ENCODE measurements at places on chromosomes 1 and 21.

DNA sequence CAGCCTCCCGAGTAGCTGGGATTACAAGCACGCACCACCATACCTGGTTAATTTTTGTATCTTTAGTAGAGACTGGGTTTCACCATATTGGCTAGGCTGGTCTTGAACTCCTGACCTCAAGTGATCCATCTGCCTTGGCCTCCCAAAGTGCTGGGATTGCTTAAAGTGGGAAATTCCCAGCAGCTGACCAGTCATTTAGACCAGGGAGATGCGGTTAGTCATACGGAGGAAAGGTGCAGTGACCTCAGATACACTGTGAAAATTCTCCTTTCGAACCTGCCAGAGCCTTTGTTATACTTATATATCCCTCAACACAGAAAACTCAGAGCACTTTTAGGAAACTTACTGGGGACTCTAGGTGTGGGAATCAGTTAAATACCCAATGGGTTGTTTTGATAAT is 39.6 kb downstream of the MAP10 start:
- DNase-seq = no peak

DNA sequence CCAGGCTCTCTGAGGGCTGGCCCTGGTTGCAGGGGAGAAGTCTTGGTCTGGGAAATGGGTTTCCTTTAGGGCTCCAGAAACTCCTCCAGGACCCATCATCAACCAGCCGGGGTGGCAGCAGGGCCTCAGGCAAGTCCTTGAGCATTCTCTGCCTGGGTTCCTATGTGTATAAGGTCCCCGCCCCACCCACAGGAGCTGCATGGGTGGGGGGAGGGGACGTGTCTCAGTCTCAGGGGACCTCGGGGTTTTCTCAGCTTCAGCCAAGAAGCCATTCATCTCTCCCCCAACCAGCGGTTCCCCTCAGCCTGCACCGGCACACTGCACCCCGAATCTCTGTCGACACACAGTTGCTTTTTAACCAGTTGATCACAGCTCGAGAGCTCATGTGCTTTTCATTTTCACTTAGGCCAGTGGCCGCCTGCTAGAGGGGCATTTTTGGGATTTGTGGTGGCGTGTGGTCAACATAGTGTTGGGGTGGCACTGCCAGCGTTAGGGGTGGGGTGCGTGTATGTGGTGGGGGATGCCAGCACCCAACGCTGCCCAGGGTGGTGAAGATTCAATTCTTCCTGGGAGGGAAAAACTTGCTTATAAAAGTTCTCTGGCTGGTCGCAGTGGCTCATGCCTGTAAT is 6.5 kb downstream of the RUNX3 start:
- DNase-seq = no peak

- DNase-seq = no peak
Measured at GRCh38 chr1:180805316-180805715, 107.4 kb upstream of the KIAA1614 start.

- DNase-seq = no peak
Measured at GRCh38 chr1:239244084-239244483, 142.3 kb upstream of the CHRM3 start.

DNA sequence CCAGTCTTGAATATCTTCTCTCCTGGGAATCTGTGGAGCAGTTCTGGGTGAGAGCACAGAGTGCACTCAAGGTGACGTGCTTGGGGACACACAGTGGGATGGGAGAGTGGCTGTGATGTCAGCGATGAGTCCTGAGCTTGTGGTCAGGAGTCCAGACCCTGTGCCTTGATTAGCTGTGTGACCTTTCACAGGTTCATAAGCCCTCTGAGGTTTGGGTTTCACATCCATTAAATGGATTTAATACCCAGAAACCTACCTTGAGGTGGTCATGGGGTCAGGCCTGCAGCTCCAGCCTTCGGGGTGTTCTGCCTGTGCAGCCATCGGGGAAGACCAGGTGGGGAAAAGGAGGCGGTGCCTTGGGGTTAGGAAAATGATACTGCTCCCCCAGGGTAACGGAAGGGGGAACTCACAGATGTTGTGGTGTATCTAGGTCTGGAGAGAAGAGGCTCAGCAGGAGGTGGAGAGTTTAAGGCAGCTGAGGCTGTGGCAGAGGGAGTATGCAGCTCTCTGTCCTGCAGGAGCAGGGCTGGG is 38.5 kb upstream of the ETV3 start:
- no peak for DNase-seq

DNA sequence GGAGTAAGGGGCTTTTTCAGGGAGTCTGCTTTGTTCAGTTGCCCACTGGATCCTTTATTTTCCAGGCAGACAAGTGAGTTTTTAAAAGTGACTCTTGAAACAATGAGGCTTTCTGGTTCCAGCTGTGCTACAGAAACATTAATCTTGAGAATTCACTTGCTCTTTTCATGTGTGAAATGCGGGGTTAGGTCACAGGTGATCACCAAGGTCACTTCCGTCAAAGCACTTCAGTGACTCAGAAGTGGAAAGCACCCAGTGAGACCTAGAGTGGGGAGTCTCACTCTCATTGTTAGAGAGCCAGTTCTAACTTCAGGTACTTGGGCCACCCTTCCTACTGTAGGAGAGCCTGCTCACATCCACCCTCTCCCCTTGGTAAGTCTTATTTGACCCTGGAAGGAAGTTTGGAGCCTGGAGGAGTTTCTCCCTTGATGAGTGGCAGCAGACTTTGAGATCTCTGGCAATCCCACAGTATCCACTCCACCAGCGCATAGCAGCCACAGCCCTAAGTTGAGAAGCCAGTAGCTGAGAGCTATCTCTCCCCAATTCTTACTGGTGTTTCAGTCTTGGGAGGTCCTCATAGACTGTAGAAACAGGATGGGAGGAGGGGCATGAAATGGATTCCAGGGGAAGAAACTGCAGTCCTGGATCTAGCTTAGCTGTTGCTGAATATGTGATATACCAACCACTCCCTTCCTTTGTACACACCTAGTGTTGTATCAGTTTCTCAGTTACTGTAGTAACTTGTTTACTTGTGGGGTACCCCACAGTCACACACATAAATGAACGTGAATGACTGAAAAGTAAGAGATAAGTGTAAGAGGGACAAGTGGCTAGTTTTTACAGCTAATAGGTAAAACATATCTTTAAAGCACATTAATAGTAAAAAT is 3.1 kb downstream of the TACSTD2 start:
- DNase-seq = no peak

DNA sequence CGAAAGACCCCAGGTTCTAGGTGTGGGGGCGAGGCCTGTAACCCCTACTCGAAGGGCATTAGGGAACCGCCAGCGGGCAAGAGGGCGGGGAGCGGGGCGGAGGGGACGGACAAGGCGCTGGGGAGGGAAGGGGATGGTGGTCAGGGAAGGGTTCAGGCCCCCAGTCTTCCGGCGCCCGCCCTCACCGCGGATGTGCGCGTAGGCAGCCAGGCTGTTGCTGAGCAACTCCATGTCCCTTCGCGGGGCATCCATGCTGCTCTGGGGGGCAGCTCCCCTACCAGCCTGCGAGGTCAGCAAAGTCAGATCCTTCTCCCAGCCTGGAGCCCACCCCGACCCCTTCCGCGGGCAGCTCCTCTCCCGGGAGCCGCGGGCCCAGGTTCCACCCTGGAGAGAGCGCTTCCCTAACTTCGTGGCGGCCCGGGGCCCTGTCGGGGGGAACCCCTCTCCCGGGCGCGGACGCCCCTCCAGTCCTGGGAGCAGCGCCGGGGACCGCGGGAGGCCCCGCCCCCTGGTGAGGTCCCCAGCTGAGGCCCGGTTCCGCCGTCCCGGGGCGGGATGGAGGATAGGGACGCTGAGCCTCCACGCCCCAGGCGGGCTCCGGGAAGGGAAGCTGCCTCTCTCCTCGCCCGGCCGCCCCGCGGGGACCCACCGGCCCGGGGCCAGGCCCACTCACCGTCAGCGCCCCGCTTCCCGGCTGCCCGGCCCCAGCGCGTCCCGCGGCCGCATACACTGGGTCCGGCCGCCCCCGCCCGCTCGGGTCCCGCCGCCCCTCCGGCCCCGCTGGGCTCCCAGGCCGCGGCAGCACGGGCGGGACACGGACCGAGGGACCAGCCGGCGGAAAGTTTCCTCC is 434 bp downstream of the EVA1B start:
- DNase-seq = no peak

- no peak for DNase-seq
Measured at GRCh38 chr1:175313672-175314225, 121.2 kb upstream of the KIAA0040 start.

DNA sequence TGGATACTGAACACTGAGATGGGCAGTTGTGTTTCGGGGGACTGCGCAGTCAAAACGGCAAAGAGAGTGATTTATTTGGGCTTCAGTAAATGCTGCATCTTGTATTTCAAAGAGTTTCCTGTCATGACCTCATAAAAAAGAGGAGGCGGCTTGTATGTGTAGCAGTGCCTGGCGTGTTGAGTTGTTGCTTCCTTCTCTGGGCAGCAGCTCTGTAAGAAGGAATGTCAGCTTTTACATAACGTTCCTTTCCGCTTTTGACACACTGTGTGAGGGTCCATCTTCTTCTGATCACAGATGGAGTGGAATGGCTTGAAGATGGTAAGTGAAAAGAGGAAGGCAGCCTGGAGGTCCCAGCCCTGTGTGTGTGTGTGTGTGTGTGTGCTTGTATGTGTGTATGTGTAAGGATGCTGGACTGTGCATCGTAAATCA is 941 bp downstream of the ELAVL4 start:
- DNase-seq = no peak

GRCh38 chr1:62333441-62333840 is 14.2 kb upstream of the KANK4 start:
- no peak for DNase-seq

GRCh38 chr1:14294860-14295536 is 303.5 kb upstream of the KAZN start:
- DNase-seq = no peak

DNA sequence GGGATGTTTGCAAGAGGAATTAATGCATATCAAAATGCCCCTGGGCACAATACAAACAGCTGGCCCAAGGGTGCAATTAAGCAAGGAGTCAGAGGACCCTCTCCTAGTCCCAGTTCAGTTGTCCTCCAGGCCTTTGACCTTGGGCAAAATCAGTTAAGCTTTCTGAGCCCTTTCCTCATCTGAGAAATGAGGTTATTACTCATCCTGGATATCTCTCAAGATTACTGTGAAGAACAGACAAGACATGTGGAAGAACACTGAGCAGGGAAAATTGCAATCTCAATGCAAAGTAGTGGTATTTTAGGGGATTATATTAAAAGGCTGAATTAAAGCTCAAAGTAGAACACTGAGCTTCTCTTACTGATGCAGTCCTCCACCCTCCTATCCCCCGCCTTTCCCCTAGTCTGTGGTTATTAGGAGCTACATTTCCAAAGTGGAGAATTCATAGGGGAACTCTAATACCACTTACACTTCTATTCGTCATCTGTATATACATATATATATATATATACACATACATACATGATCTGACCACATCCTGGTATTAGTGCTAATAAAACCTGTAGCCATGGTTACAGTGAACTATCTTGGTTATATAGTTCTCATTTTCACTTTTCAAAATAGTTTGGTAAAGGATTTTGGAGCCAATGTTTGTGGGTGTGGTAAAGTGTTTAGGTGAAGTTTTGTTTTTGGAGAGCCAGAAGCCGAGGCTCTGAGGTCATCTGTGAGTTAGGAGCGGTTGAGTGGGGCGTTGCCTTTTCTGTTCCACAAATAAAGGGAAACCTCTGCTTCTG is 18.1 kb downstream of the KIAA0040 start:
- no peak for DNase-seq

- DNase-seq = no peak
Measured at GRCh38 chr1:156741481-156741983, 644 bp upstream of the MRPL24 start.

DNA sequence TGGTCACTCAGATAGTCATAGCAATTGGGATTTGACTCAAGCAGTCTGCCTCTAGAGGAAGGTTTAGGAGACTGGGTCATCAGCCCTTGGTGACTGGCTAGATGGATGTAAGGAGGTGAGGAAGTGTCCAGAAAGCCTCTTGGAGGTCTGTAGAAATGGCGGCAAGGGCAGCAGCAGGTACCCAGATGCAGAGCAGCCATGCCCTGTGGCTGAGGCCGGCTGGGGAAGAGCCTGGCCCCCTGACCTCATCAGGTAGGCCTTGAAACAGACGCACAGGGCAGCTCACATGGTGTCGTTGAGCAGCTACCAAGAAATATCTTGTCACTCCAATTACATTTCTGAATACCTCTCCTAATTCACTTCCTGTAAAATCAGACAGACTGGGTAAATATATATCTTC is 98.2 kb downstream of the DMRTB1 start:
- DNase-seq = no peak

DNA sequence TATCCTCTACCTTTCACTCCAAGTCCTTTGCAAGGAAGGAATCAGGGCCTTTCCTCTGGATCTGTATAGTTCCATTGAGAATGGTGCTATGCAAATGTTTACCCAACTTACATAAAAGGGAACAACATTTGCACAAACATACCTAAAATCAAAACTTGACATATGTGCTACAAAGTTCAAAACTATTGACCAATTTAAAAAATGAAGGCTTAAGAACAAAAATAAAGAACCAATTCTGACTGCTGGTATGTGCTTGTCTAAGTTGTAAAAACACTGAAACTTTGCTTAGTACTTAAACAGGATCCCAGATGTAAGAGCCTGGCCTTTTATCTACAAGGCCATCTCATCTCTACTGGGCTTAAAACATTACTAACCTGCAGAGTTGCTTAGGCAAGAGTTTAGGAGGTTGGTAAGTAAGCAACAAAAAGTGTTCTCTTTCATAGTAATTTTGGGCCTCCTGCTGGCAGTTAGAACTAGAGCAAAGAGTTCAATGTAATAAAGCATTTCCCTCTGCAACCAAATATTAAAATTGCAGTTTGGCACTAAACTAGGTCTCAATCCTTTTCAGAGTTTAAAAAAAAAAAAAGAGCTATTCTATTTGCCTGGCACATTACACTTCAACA is 2.0 kb downstream of the SCMH1 start:
- no peak for DNase-seq

GRCh38 chr1:228000416-228000815 is 6.4 kb upstream of the WNT3A start:
- no peak for DNase-seq

DNA sequence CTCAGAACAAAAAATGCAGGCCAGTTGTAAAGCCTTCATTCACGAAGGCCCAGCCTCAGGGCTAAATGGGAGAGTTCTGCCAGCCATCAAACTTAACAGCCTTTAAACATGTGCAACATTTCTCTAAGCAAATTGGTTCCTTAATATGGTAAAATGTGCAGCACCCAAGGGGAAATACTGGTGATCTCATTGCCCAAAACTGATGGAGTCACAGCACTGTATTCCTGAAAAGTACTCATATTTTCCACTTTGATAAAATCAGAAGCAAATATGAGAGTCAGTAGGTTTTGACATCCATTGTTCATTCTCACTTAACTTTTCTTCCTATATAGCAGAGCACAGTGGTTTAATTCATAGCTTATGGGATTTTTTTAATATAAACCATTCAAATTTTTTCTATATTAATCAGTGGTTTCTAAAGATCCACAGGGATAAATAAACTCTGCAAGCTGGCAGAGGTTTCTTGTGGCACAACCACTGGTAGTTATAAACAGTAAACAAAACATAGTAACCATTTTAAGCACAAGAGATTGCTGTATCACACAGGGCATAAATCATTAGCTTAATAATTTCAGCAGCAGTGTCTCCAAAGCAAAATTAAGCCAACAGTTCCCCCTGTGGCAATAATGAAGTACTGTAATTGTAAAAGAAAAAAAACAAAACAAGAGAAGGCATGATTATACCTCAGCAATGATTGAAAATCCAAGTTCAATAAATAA is 106.9 kb upstream of the LYPLAL1 start:
- DNase-seq = no peak

GRCh38 chr1:36342426-36343185 is 19.2 kb upstream of the EVA1B start:
- DNase-seq = no peak

GRCh38 chr1:169308313-169309039 is 59.1 kb downstream of the NME7 start:
- no peak for DNase-seq

Measured in stimulated activated CD8-positive, alpha-beta memory T cell treated with anti-CD3 and anti-CD28 coated beads, Interleukin-7, amount 100 ng/mL, for 1 hour (primary cell).